Stimulated activated CD4-positive, alpha-beta T cell treated with anti-CD3 and anti-CD28 coated beads, Interleukin-15, amount 100 ng/mL, for 1 hour (primary cell): ENCODE measurements at places on chromosomes 5 and 9.

- DNase-seq = no peak
Observed at GRCh38 chr5:119943148-119943547, 313.8 kb downstream of the FAM170A start.

GRCh38 chr9:107648153-107648715 lies 158.7 kb upstream of the KLF4 start:
- no peak for DNase-seq

GRCh38 chr5:103473725-103474124 lies 88.9 kb downstream of the NUDT12 start:
- DNase-seq = no peak

DNA sequence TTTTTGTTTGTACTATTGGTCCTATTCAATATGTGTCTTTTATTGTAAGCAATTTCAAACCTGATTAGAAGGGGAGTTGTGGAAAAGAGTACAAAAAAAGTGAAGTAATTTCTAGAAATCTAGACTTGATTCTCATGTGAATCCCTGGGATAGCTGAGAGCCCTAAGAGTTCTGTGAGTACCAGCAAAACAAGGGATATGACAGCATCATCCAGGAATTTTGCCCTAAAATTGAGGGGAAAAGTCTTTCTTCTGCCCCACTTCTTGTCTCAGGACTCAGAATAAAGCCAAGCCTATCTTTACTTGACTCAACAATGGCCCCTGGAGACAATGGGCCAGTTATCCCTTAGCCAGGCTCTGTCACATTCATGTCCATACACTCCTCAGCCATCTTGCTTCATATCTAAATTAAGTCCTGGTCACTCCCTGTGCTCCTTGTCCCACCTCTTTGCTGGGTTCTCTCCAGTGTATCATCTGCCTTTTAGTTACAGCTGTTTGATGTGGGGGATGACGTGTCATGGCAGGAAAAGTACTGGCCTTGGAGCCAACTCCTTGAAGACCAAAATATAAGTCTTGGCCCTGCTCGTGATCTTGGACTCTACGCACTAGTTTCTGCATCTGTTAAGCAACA lies 81.2 kb downstream of the ADAMTS12 start:
- no peak for DNase-seq

DNA sequence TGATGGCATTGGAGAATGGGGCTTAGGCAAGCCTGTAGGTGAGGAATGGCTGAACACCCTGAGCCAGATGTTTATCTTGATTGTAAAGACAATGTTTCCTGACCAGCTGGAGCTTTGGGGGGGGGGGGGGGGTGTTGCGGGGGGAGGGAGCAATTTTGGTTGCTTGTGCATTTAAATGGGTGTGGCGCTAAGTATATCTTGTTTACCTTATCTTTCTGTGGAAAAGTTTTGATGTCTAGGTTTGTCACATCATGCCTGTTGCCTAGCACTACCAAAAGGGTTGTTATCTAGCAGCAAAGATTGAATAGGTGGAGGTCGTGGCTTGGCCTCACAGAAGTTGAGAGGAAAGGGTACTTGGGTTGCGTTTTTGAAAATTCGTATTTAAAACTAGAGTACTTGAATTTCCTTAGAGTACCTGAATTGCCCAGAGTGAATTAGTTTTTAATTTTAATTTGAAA lies 1.3 kb downstream of the SMAD5 start:
- DNase-seq = no peak

- no peak for DNase-seq
Observed at GRCh38 chr5:75648712-75649111, 37.5 kb downstream of the ANKDD1B start.

GRCh38 chr5:65061250-65061973 lies 292.7 kb downstream of the CWC27 start:
- no peak for DNase-seq

DNA sequence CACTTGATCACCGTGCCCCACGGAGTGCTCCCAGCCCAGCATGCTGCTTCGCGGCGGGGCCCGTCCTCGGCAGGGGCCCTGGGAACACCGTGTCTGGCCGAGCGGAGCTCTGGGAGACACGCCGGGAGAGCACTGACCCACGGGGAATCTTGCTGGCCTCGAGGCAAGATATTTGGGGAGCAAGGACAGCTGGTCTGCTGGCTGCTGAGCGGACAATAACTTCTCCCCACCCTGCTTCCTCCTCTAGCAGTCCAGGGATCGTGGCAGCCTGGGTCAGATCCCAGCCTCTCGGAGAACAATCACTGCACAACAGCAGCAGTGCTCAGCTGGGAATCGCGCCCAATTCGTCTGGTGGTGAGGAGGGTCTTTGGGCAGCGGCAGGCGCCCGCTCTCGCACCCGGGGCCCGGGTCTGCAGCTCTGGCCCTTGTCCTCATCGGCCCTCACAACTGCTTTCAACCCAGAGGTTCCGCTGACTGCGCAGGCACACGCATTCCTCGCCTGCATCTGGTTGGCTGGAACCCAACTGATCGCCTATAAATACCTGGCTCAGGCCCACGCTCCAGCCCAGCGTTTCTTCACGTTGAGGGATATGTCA lies 43.4 kb downstream of the DBH start:
- no peak for DNase-seq

- no peak for DNase-seq
Observed at GRCh38 chr5:149381261-149381985, 2.3 kb upstream of the IL17B start.

- no peak for DNase-seq
Observed at GRCh38 chr9:136687721-136688223, 515 bp upstream of the AGPAT2 start.

GRCh38 chr5:171537070-171537849 lies 117.8 kb downstream of the FGF18 start:
- DNase-seq = no peak

DNA sequence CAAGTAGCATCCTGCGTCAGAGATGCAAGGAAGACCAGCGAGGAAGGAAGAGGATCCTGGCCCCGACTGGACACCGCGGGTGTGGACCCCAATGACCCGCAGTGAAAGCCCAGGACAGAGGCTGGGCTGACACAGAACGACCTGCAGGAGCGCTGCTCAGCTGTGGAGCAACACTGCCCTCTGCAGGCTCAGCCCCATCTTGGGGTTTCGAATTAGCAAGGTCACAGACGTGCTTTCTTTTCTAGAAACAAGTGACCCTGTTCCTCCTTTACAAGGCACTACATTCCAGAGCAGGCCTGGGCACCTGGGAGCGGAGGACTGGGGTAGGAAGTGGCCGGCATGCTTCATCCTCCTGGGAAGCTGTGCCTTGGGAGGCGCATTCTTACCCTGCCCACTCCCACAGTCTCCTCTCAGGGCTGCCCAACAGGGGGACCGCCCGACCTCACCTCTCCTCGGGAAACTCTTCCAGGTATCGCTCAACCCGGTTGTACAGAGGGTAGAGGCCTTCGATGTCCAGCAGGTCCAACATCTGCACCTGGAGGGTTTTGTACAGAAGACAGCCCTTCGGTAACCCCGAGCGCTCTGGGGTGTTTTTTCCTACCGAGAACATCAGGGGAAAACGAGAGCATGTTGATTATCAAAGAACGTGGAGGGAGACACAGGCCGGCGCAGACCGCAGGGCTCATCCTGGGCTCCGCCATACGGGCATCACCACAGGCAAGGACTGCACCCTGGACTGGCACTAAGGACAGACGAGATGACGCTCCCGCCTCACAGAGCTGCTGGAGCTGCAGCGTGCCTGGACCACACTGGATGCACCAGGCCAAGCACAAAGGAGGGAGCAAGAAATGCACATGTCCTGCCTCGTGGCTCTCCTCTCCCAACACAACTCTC lies 35.0 kb downstream of the IPPK start:
- DNase-seq = no peak

GRCh38 chr5:62043289-62044280 lies 262.4 kb upstream of the KIF2A start:
- DNase-seq = no peak

DNA sequence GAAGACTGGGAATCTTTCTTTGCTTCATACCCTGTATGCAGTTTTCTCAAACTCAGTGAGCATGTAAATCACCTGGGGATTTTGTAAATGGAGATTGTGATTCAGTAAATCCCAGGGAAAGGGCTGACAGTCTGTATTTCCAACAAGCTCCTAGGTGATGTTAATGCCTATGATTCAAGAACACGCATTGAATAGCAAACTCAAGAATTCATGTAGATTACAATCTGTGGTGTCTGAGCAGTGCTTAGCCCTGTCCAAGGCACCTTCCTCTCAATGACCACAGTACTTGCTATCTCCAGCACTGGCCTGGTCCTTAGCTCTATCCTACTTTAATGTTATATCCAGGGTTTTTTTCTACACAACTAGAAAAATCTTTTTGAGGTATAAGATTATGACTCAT lies 721.4 kb upstream of the MEF2C start:
- no peak for DNase-seq

GRCh38 chr5:37735649-37736347 lies 104.0 kb downstream of the GDNF start:
- DNase-seq = no peak

GRCh38 chr9:135007601-135008000 lies 79.9 kb upstream of the OLFM1 start:
- DNase-seq = no peak
